ENCODE measurements at places on chromosomes 12 and 14. TPM values are rescaled to one million over a fixed set of nuclear protein-coding genes. Genes with fewer than 3 reads are reported as not detected.

The PLXNC1 gene
- total RNA-seq = 35.2 TPM

The NEUROD4 gene
- total RNA-seq = not detected

- no peaks in the 10 kb centered on the region for H3K27me3 ChIP-seq
- no peaks in the 10 kb centered on the region for H3K4me1 ChIP-seq
- H3K36me3 ChIP-seq = no peaks in the 10 kb centered on the region
- H3K4me3 ChIP-seq = no peak overlapping the region
- no peak for DNase-seq
Measured at GRCh38 chr14:25371068-25371467, 321.1 kb upstream of the STXBP6 start.

GRCh38 chr12:88141774-88142609, at the start of the genes CEP290 and TMTC3:
Gene CEP290 (minus strand): TSS chr12:88142088. CDS start chr12:88141307, 781 bp downstream.
Gene TMTC3 (plus strand): TSS chr12:88142307. CDS start chr12:88148316, 6,009 bp downstream.
- no peaks in the 10 kb centered on the region for H3K36me3 ChIP-seq
- H3K27ac ChIP-seq = peak within 1 kb of the TSS; percentile 75
- peak; percentile 97 for DNase-seq

DNA sequence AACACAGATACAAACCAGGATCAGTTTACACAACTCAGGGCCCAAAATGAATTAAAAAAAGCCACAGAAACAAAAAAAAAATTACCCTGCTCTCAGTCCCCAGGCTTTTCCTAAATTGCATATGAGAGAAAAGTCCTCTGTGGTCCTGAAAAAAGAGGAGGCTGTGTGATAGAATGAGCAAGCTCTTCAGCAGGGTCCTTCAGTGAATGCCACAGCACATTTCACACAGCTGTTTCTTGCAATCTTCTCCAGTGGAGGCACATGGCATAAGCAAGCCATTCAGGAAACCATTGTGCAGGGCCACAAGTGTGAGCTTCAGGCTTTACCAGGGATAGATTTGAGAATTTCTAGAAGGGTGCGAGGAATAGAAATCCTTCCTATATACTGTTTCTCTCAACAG, 168.5 kb downstream of the PPM1H start:
- no peak overlapping the region for H3K27ac ChIP-seq
- H3K36me3 ChIP-seq = no peaks in the 10 kb centered on the region
- no peaks in the 10 kb centered on the region for H3K4me1 ChIP-seq

DNA sequence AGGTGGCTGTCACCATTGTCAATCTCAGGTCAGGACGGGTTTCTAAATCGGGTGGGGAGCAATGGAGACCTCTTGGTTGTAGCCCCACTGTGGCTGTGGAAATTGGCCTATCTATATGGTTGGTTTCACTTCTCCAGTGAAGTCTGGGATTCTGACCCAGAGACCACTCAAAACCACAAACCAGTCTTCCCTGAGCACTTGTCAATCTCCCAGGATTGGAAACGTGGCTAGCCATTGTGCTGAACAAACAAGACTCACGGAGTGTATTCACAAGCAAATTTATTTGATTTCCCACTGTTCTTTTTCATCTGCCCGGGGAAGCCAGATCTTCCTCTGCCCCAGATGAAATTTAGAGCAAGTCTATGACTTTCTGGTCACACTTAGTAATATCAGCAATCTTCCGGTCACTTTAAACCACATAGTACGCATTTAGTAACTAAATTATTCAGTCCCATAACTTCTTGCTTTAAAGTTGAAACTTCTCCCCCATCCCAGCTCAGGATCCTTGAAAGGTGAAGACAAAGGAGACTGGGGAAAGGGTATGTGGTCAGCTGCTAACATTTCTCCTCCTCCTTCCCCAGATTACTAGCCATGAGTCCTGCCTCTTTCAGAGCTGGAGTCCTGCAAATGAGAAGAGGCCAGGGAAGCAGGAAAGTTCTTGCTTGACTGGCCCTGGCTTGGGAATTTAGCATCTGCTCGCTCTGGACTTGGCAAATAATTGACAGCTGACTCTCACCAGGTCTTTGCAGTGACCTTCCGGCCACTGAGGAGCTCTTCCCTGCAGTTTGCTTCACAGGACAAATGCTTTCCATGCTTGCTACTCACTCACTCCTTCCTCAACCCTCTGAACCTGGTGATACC, 123.2 kb upstream of the MAX start:
- DNase-seq = no peak
- H3K27ac ChIP-seq = peak overlapping the region; percentile 48
- H3K27me3 ChIP-seq = no peaks in the 10 kb centered on the region
- H3K36me3 ChIP-seq = no peaks in the 10 kb centered on the region

DNA sequence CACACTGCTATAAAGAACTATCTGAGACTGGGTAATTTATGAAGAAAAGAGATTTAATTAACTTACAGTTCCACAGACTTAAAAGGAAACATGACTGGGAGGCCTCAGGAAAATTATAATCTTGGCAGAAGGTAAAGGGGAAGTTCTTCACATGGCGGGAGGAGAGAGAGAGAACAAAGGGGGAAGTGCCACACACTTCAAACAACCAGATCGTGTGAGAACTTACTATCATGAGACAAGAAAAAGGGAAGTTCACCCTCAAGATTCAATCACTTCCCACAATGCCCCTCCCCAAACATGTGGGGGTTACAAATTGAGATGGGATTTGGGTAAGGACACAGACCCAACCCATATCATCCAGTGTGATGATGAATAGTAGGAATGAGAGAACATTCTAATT, 366.5 kb downstream of the LRFN5 start:
- no peaks in the 10 kb centered on the region for H3K4me1 ChIP-seq
- no peaks in the 10 kb centered on the region for H3K27me3 ChIP-seq
- no peak for DNase-seq
- H3K4me3 ChIP-seq = no peak overlapping the region
- H3K27ac ChIP-seq = no peak overlapping the region
- H3K36me3 ChIP-seq = no peaks in the 10 kb centered on the region

- H3K27ac ChIP-seq = no peak overlapping the region
- DNase-seq = no peak
- no peaks in the 10 kb centered on the region for H3K27me3 ChIP-seq
Measured at GRCh38 chr14:89629383-89629782, 212.3 kb upstream of the FOXN3 start.

DNA sequence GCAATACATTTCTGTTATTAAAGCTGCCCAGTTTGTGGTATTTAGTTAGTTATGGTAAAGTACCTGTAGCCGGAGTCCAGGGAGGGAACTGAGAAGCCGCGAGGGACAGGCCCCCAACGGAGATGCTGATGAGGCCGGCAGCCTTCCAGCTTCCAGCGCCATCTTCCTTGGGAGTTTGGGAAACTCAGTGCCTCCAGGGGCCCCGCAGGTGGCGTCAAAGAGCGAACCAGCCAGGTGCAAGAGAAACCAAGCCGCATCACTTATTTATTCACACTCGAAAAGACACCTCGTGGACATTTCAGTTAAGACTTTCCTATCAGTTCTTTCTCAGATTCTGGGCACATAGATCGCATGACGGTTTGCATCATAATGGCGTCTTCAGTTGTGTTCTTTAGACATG, 216.6 kb downstream of the GLT1D1 start:
- H3K27me3 ChIP-seq = no peaks in the 10 kb centered on the region
- H3K36me3 ChIP-seq = no peaks in the 10 kb centered on the region
- H3K4me1 ChIP-seq = no peaks in the 10 kb centered on the region
- H3K27ac ChIP-seq = no peak overlapping the region

DNA sequence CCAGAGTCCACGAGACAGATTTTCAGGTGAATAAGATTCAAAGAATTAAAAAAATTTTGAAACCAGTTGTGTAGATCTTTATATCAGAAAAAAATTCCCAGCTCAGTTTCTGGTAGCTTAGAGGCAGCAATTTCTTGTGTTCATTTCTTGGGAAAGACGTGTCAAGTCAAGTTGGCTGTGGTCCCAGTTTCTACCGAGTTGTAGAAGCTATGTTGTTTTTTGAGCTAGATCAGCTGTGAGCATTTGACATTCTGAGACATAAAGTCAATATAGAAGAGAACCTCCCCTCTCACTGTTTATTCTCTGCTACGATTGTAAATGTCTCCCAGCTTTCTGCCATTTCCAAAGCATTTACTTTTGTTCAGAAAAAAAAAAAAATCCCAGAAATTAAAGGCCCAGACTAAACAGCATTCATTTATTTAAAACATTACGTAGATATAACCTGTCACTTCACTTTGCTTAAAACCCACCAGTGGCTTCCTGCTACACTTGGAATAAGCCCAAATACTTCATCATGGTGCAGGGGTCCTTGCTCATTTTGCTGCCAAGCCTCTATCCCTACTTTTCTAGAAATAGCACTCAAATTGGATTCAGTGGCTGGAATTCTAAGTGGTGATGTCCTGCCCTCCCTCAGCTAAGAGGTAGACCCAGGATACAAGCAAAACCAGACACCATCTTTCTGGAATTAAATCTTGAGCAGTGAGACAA, 20.6 kb upstream of the PYGL start:
- H3K4me1 ChIP-seq = no peaks in the 10 kb centered on the region
- no peaks in the 10 kb centered on the region for H3K27me3 ChIP-seq
- no peak overlapping the region for H3K27ac ChIP-seq
- no peaks in the 10 kb centered on the region for H3K36me3 ChIP-seq
- no peak for DNase-seq

All from GM12878 (cell line).